ENCODE measurements at places on chromosomes 7 and 10. TPM values are rescaled to one million over a fixed set of nuclear protein-coding genes. Genes with fewer than 3 reads are reported as not detected.

DNA sequence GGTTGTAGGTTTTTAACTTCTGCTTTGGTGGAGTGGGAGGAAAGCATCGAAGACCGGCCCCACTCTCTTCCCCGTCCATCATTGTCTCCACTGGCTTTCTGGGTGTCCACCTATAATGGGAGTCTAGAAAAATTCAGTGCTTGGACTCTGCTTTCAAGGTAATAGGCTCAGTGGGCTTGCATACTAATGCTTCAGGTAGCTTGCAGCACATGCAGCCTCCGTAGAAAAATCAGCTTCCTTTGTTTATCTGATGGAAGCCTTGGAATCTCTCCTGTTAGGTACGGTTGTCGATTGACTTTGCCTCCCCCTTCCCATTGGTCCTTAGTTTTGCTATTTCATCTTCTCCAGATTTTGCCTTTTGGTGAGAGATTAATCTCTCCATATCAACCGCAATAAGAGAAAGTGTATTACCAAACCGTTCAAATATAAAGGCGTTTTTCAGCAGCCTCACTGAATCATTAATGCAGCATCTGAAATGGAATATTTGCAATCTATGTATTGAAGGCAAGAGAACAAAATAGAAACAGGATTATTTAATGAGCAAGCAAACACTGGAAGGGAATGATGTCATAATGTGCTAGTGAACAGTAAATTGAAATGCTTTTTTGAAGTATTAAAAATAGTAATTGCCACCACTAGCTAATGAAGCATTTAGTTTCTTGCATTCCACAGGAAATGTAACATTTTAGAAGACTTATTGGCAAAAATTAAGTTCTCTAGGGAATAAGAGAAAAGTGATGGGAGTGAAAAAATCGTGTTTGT lies 944 bp downstream of the AVL9 start:
- peaks cover 6% of the 10 kb centered on the region for H3K27me3 ChIP-seq
- H3K27ac ChIP-seq: peak overlapping the region; percentile 91
- peaks cover 21% of the 10 kb centered on the region for H3K36me3 ChIP-seq
- DNase-seq: peak; percentile 8

- H3K4me1 ChIP-seq: no peaks in the 10 kb centered on the region
- H3K4me3 ChIP-seq: no peak overlapping the region
- H3K27me3 ChIP-seq: no peaks in the 10 kb centered on the region
- no peaks in the 10 kb centered on the region for H3K36me3 ChIP-seq
These were observed 188.4 kb downstream of the CYP26A1 start for GRCh38 chr10:93261961-93262610.

Gene ABCB1
- 1.0 TPM for total RNA-seq

DNA sequence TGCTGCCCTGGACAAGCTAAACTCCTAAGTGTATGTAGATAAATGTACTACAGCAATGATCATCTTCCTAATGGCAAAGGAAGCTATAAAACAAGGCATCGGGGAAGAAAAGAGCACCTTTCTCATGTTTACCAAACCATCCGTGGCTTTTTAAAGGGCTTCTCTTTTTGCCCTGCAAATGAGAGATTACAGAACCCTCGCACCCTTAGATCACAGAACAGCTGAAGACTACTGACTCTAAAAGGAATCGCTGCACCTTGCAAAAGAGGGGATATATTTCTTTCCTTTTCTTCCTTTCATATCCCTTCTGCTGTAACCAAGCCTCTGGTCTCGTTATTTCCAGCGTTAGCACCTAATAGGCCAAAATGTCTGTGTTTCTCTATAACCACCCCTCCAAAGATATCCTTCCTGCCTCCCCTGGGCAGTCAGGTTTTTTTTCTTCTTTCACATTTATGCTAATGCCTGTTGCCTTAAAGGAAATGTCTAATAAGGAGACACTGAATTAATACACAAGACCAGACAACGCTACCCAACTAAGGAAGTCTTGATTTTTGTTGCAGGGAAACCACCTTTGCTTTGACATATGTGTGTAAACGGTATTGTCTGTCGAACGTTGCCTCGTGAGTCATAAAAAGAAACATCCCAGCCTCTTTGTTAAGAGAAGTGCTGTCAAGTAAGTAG lies 10.5 kb downstream of the ST8SIA6 start:
- no peak overlapping the region for H3K27ac ChIP-seq
- DNase-seq: no peak
- peaks cover 19% of the 10 kb centered on the region for H3K4me1 ChIP-seq
- H3K27me3 ChIP-seq: peaks cover 2% of the 10 kb centered on the region

GRCh38 chr10:79159141-79159651 lies 90.4 kb downstream of the ZMIZ1 start:
- H3K36me3 ChIP-seq: peaks cover 10% of the 10 kb centered on the region
- H3K4me1 ChIP-seq: peaks cover 25% of the 10 kb centered on the region
- H3K4me3 ChIP-seq: no peak overlapping the region
- H3K27me3 ChIP-seq: peaks cover 17% of the 10 kb centered on the region
- no peak overlapping the region for H3K27ac ChIP-seq

Gene PRKAR2B
- 28.4 TPM for total RNA-seq

- H3K4me3 ChIP-seq: no peak overlapping the region
- peaks cover 11% of the 10 kb centered on the region for H3K4me1 ChIP-seq
- H3K36me3 ChIP-seq: no peaks in the 10 kb centered on the region
- peaks cover 16% of the 10 kb centered on the region for H3K27me3 ChIP-seq
These were observed 425 bp downstream of the TLL2 start for GRCh38 chr10:96513305-96513697.

GRCh38 chr7:135755351-135755753 lies 6.7 kb upstream of the FAM180A start:
- H3K27ac ChIP-seq: no peak overlapping the region
- no peak overlapping the region for H3K4me3 ChIP-seq
- H3K4me1 ChIP-seq: peaks cover 16% of the 10 kb centered on the region

- H3K4me1 ChIP-seq: peaks cover 7% of the 10 kb centered on the region
- no peak overlapping the region for H3K27ac ChIP-seq
- no peak for DNase-seq
- H3K27me3 ChIP-seq: peaks cover 2% of the 10 kb centered on the region
These were observed 75.6 kb downstream of the SNX10 start for GRCh38 chr7:26367219-26367711.

GRCh38 chr10:46096909-46097575 lies 51.0 kb upstream of the MSMB start:
- H3K27me3 ChIP-seq: peaks cover 10% of the 10 kb centered on the region
- H3K4me1 ChIP-seq: peaks cover 19% of the 10 kb centered on the region

Gene SAMD9
- 0.56 TPM for total RNA-seq

GRCh38 chr7:147022056-147022455 lies 905.5 kb downstream of the CNTNAP2 start:
- no peak overlapping the region for H3K27ac ChIP-seq
- no peaks in the 10 kb centered on the region for H3K36me3 ChIP-seq
- no peak for DNase-seq
- no peaks in the 10 kb centered on the region for H3K4me1 ChIP-seq

DNA sequence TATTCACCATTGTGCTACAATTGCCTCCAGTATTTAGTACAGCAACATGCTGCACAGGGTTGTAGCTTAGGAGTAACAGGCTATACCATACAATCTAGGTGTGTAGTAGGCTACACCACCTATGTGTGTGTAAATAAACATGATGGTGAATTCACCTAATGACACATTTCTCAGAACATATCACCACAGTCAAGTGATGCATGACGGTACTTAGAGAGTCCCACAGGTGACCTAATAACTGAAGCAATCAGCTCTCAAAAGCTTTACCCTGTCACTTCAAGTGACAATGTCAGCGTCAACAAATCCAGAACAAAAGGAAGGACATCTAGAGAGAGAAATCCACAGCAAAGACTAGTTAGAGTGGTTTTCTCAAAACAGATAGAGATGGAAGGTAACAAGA lies 38.8 kb downstream of the CCNJ start:
- H3K27ac ChIP-seq: no peak overlapping the region
- H3K27me3 ChIP-seq: no peaks in the 10 kb centered on the region
- H3K4me3 ChIP-seq: no peak overlapping the region
- H3K36me3 ChIP-seq: no peaks in the 10 kb centered on the region
- DNase-seq: no peak

DNA sequence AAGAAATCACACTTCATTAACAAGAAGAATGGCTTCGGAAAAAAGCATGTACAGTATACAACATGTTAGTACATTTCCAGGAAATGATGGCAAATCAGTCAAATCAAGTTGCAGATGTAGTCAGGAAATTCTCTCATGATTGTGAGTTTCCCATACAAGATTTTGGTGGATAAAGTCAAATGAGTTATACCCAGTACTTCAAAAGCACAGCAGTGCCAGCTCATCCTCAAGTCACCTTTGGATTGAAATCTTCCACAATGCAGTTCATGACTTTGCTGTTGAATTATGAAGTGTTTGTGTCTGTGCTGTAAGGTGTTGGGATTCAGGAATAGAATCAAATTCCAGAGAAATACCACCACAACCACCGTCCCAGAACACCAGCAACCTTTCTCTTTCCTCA lies 301.3 kb upstream of the BMPER start:
- no peak overlapping the region for H3K27ac ChIP-seq
- peaks cover 13% of the 10 kb centered on the region for H3K4me1 ChIP-seq
- H3K27me3 ChIP-seq: no peaks in the 10 kb centered on the region
- H3K36me3 ChIP-seq: no peaks in the 10 kb centered on the region
- H3K4me3 ChIP-seq: no peak overlapping the region

- H3K4me3 ChIP-seq: no peak overlapping the region
- no peaks in the 10 kb centered on the region for H3K36me3 ChIP-seq
- H3K4me1 ChIP-seq: peaks cover 11% of the 10 kb centered on the region
- no peak overlapping the region for H3K27ac ChIP-seq
These were observed 64.8 kb upstream of the MEOX2 start for GRCh38 chr7:15751191-15751701.

DNA sequence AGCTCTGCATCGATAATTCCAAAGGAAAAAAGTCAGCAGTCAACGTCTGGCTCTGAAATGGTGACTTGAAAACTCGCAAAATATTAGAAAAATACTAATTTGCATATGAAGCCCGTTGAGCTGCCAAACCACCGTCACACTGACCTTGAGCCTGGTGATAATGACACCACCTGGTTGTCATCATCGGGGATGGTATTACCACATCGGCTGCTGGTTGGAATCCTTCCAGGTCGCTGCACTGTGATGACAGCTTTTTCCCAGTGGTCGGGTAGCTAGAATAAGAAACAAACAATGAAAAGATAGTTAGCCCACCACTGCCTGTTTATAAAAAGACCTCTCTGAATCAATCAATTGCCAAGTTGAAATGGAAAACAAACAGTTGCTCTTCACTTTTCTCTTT lies 41.6 kb downstream of the LAMB1 start:
- peaks cover 72% of the 10 kb centered on the region for H3K36me3 ChIP-seq
- H3K4me1 ChIP-seq: no peaks in the 10 kb centered on the region
- H3K4me3 ChIP-seq: peak overlapping the region; percentile 30
- no peak for DNase-seq
- H3K27ac ChIP-seq: no peak overlapping the region
- H3K27me3 ChIP-seq: peaks cover 11% of the 10 kb centered on the region

DNA sequence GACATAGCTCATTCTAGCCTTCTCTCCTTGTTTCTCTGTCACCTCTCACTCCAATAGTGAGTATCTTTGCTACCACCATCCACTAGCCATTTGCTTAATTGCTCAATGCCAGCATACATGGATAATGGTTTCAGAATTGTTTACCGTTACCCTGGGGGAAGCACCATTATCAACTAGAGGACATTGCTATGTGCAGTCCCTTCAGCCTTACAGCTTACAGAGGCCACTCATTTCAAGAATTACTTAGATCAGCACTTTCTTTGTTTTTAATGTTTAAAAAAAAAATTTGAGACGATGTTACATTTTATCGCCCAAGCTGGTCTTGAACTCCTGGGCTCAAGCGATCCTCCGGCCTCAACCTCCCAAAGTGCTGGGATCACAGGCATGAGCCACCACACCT lies 14.8 kb upstream of the ORAI2 start:
- peak overlapping the region; percentile 22 for H3K27ac ChIP-seq
- no peak overlapping the region for H3K4me3 ChIP-seq
- no peak for DNase-seq
- peaks cover 40% of the 10 kb centered on the region for H3K36me3 ChIP-seq
- peaks cover 14% of the 10 kb centered on the region for H3K4me1 ChIP-seq

Gene FAM170B
- not detected for total RNA-seq

- H3K4me3 ChIP-seq: no peak overlapping the region
- no peaks in the 10 kb centered on the region for H3K27me3 ChIP-seq
- DNase-seq: no peak
- H3K4me1 ChIP-seq: no peaks in the 10 kb centered on the region
These were observed 132.9 kb upstream of the WNT16 start for GRCh38 chr7:121195874-121196273.

Measured in endothelial cell (in vitro differentiated cells).